ENCODE measurements at places on chromosomes 4 and X. TPM values are rescaled to one million over a fixed set of nuclear protein-coding genes. Genes with fewer than 3 reads are reported as not detected.

Gene PORCN
- total RNA-seq, result 12.5 TPM

DNA sequence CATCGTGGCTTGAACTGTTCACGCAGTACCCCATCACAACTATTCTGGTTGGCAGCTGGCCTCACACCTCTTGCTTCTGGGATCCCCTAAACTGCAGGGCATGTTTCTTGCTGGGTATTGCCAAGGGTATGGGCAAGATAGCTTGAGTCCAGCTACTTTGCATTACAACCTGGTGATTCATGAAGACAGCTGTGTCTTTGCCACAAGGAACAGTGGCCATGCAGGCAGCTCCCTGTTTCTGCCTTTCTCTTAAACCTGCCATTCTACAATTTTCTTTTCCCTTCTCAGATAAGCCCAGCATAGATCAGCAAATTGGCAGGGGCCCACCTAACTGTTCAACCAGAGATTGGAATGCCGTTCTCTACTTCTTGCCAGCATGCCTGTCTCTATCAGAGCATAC lies 42.8 kb downstream of the TENM3 start:
- H3K4me1 ChIP-seq, result peaks cover 7% of the 10 kb centered on the region
- H3K27me3 ChIP-seq, result no peaks in the 10 kb centered on the region
- peak overlapping the region; percentile 77 for H3K27ac ChIP-seq
- no peak overlapping the region for H3K4me3 ChIP-seq
- no peak for DNase-seq

DNA sequence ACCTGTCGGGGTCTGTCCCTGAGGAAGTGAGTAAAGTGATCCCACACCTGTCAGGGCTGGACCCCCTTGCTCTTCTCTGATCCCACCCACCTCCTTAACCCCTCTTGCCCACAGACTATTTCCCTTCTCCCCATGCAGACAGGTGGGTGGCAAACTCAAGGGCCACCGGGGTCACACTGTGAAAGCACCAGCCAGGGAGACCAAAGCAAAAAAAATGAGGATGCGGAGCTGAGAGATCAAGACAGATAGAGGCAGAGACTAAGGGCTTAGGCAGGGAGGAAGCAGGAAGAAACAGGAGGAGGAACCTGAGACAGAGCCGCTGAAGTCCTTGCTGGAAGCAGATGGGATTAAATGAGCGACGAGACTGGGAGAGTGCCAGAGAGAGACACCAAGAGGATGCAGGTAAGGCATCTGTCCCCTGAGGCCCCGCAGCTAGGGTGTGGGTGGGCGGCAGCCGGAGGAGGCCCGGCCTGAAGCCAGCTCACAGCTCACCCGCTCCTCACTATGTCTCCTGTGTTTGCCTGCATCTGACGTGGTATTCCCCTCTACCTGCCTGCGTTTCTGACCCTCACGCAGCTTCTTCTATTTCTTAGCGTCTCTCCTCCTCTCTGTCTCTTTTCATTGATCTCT lies 7.2 kb downstream of the TIMM17B start:
- DNase-seq, result no peak
- peak overlapping the region; percentile 34 for H3K27ac ChIP-seq
- H3K36me3 ChIP-seq, result peaks cover 1% of the 10 kb centered on the region
- H3K27me3 ChIP-seq, result no peaks in the 10 kb centered on the region

Gene S100G
- total RNA-seq, result not detected

GRCh38 chrX:16469870-16470269 lies 180.1 kb upstream of the S100G start:
- no peaks in the 10 kb centered on the region for H3K36me3 ChIP-seq
- H3K4me1 ChIP-seq, result peaks cover 10% of the 10 kb centered on the region
- H3K4me3 ChIP-seq, result no peak overlapping the region
- DNase-seq, result no peak

DNA sequence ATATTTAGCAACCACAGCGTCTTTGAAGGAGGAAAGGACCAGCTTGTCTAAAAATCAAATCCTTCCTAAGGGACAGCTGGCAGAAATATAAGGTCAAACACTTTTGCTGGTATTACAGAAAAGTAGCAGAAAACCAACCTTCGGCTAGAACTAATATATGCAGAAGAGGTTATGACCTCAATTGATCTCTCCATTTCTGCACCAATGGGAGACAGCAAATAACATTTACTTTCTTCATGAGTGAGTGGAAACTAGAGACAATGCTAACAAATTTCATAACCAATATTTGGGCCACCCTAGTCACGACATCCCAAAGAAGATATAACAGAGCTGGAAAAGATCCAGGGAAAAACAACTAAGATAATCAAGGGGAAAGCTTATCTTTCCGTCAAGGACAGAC lies 247.0 kb upstream of the FTHL17 start:
- no peaks in the 10 kb centered on the region for H3K36me3 ChIP-seq
- no peaks in the 10 kb centered on the region for H3K27me3 ChIP-seq
- peaks cover 69% of the 10 kb centered on the region for H3K4me1 ChIP-seq
- no peak overlapping the region for H3K4me3 ChIP-seq
- no peak for DNase-seq
